Umbilical cord (tissue), 2 donors: ENCODE measurements at places on chromosomes 4 and X.

- peak; percentile 4 for DNase-seq
These were observed 161.8 kb downstream of the RAP1GDS1 start for GRCh38 chr4:98423009-98423408.

DNA sequence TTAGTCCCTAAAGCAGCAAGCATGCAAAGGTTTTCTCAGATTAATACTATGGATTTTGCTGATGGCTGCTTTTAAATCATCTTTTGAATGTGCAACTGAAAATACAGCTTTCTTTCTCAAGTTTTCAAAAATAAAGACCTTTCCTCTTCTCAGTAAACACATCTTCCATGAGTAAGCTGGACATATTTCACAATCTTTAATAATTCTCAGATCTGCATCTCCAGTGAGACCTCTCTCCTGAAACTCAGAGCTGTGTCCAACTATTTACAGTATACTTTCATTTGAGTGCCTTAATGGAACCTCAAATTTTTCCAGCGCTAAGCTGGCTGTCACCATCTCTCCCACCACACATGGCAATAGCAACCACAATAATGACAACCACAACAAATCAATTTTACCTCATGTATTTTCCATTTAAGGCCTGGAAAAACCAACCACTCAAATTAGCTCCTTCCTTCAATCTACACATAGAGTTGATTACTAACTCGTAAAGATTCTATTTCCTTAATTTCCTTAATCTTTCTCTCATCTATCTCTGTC, 192.4 kb upstream of the RPL34 start:
- peak; percentile 20 for DNase-seq

GRCh38 chr4:89639395-89639794, 197.6 kb downstream of the SNCA start:
- DNase-seq: no peak

DNA sequence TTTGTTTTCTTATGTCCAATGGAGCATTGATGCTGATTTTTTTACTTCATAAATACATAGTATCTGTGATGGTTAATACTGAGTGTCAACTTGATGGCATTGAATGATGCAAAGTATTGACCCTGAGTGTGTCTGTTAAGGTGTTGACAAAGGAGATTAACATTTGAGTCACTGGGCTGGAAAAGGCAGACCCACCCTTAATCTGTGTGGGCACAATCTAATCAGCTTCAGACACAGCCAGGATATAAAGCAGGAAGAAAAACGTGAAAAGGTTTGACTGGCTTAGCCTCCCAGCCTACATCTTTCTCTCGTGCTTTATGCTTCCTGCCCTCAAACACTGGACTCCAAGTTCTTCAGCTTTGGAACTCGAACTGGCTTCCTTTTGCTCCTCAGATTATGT, 230.6 kb upstream of the SPRY1 start:
- no peak for DNase-seq

- DNase-seq: no peak
These were observed 392.0 kb downstream of the GBA3 start for GRCh38 chr4:23084559-23085248.

- DNase-seq: peak; percentile 9
These were observed 11.3 kb upstream of the ARAP2 start for GRCh38 chr4:36255577-36255976.

DNA sequence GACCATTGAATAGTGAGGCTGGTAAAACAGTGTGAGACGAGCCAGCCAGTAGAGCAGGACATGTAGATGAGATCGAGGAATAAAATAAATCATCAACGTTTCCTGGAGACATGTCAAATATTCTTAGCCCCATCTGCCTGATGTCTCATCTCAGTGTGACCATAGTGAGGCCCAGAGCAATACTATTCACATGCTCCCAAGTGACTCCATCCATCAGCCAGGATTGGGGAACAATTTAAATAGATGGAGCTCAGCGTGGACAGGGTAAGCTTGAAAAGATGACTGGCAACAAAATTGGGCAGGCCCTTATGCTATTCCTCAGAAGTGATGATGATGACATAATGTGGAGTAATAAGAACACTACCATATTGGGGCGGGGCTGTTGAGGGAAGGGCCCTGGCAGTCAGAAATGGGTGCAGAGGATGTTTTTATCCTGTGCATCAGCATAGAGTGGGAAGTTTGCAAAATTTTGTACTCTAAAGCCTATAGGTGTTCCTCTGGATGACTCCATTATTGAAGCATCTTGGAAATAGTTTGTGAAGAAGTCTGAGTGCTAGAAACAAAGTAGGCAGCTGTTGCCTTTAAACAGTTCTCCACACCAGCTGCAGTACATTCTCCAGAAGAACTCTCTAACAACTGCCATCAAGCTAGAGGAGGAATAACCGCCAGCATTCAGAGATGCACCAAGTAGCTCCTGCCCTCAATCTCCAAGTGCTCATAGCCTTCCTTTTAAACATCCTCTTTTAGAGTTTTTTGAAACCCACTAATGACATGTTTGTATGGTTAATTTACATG, 333.0 kb downstream of the DCHS2 start:
- no peak for DNase-seq
